ENCODE measurements at places on chromosomes 16 and 17.

DNA sequence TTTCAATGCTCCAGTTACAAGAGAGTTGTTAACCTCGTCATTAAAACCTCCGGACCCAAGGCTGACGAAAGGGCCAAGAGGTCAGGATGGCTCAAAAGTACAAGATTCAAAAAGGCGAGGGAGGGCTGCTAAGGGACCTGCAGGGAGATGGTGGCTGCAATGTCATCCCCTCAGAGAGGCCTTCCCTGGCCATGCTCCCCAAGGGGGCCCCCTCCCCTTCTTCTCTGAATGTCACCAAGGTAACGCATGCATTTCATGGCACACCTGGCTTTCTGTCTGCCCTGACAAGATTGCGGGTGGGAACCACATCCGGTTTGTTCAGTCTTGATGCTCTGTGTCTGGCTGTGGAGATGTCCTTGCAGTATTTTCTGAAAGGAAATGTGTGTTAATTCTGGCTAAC lies 89.9 kb downstream of the C16orf78 start:
- DNase-seq, result no peak

GRCh38 chr17:82272495-82273326 lies 789 bp downstream of the CSNK1D start:
- DNase-seq, result no peak

- DNase-seq, result no peak
These were observed 60.8 kb downstream of the WIPI1 start for GRCh38 chr17:68396226-68397107.

- DNase-seq, result no peak
These were observed 81.2 kb upstream of the ATP2A3 start for GRCh38 chr17:4045487-4045886.

DNA sequence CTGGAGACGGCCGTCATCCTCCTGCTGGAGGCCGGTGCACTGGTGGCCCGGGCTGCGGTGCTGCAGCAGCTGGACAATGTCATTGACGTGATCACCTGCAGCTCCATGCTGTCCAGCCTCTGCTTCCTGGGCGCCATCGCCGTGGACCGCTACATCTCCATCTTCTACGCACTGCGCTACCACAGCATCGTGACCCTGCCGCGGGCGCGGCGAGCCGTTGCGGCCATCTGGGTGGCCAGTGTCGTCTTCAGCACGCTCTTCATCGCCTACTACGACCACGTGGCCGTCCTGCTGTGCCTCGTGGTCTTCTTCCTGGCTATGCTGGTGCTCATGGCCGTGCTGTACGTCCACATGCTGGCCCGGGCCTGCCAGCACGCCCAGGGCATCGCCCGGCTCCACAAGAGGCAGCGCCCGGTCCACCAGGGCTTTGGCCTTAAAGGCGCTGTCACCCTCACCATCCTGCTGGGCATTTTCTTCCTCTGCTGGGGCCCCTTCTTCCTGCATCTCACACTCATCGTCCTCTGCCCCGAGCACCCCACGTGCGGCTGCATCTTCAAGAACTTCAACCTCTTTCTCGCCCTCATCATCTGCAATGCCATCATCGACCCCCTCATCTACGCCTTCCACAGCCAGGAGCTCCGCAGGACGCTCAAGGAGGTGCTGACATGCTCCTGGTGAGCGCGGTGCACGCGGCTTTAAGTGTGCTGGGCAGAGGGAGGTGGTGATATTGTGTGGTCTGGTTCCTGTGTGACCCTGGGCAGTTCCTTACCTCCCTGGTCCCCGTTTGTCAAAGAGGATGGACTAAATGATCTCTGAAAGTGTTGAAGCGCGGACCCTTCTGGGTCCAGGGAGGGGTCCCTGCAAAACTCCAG lies 1.1 kb downstream of the MC1R start:
- no peak for DNase-seq

Data from activated CD4-positive, CD25-positive, alpha-beta regulatory T cell (primary cell).